ENCODE measurements at places on chromosomes 1 and 21.

DNA sequence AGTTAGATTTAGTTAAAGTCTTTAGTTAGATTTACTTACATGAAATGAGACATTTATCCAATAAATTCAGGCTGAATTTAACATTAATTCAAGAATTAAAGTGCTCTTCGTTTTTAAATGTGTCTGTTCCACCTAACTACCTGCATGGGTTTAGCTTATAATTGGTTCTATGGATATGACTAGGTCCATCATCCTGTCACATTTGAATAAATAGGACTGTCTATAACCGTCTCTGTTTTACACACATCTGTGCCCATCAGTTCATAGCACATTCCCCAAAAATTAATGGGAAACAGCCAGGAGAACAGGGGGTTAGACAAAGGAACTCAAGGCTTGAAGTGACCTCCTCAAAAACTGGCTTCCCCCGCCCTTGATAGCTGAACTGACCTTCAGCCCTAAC lies 219.6 kb downstream of the MRPL39 start:
- DNase-seq, result no peak

DNA sequence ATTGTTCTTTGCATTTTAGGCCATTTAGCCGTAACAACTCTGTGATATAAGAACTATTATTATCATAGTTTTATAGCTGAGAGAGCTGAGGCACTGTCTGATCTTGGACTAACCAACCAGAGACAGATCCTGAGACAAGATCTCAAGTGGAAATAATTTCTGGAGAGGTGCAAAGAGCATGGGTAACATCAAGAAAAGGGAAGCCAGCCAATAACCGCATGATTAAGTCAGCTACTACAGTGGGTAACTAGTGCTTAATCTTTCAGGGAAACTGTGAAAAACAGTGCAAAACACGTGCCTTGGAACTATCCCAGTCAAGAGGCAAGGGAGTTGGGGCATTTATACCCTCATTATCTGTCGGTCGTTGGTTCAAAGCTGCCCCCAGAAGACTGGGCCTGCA lies 105.8 kb downstream of the OMA1 start:
- no peak for DNase-seq

GRCh38 chr1:164473544-164473943 lies 85.4 kb upstream of the PBX1 start:
- DNase-seq, result no peak

GRCh38 chr1:176517484-176517883 lies 54.5 kb downstream of the PAPPA2 start:
- no peak for DNase-seq

GRCh38 chr1:25039229-25039628 lies 109.2 kb upstream of the RUNX3 start:
- no peak for DNase-seq

- DNase-seq, result peak; percentile 71
These were observed 56.9 kb downstream of the MIER1 start for GRCh38 chr1:66981679-66982078.

GRCh38 chr21:44530221-44530902 lies 9.6 kb downstream of the KRTAP10-1 start:
- no peak for DNase-seq

DNA sequence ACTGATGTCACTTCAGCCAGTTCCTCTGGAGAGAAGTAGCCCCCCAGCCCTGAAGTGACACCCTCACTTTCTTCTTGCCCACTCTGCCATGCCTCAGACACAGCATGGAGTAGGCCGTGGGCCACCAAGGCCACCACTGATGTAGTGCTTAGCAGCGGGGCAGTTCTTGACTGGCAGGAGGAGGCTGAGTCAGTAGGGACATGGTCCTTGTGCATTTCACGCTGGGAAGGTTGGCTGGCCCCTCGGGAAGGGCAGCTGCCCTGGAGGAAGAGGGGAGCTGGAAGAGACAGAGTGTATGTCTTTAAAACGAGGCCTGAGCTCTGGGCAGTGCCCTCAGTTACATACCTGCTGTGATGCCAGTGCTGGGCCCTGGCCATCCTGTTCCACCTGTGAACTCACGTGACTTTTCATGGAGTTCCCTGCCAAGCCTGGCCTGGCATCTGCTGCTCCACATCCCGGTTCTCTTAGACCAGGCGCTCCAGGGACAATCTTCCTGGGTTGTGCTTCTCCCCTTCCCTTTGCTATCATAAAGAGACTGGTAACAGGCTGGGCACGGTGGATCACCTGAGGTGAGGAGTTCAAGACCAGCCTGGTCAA lies 158.6 kb upstream of the TMEM51 start:
- DNase-seq, result no peak

DNA sequence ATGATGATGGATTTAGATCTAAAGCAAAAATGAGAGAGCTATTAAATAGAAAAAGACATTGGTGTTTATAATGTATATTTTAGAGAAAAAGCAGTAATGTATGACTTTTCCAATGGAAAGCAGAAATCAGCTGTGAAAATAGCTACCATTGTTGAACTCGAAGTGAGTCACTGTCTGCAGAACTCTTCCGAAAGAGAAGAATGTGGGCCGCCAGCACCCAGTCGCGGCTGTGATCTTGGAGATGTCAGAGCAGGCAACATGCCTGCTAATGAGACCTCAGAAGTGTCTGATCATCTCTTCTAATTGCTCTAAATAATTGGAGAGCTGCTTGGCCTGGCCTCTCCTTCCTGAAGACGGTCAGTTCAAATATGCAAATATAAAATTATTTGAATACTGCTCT lies 333.6 kb upstream of the RUNX1 start:
- no peak for DNase-seq

DNA sequence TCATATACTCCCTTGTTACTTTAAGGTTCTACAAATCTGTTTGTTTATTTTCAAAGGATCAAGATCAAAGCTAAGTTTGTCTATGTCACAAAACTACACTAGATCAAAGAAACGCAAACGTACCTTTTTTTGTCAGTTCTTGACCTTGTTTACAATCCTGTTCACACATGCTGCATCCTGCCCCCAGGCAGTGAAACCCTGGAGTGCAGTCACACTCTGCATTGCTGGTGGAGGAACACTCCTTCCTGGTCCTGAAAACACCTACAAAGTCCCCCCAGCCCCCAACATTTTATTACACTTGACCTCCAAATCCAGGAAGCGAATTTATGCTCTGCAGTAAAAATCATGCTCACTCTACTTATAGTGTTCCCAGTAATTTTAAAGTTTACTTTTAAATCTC lies 2.6 kb downstream of the TNFRSF9 start:
- no peak for DNase-seq

GRCh38 chr1:67815303-67816094 lies 17.8 kb downstream of the GNG12 start:
- DNase-seq, result no peak

- DNase-seq, result no peak
These were observed 15.9 kb upstream of the OSBPL9 start for GRCh38 chr1:51600965-51601364.

Measured in CD4-positive, alpha-beta T cell treated with Interleukin-17A for 4 hours (primary cell).